ENCODE measurements at places on chromosomes 7 and 10.

DNA sequence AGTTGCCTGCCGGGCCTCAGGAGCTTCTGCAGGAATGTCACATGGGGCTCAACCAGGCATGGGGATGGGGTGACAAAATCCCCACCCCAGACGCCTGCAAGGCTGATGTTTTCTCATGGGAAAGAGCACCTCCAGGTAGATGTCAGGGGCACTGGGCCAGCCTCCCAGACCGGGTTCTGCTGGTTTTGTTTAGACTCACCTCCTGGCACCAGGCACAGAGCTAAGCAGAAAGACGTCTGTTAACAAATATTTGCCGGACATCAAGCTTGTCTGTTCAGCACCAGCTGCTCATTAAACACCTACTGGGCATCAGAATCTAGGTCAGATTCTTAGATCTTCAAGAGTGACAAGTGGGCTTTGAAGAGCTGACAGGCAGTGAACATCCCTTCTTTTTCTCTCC is 34.9 kb upstream of the TCERG1L start:
- no peak for DNase-seq

DNA sequence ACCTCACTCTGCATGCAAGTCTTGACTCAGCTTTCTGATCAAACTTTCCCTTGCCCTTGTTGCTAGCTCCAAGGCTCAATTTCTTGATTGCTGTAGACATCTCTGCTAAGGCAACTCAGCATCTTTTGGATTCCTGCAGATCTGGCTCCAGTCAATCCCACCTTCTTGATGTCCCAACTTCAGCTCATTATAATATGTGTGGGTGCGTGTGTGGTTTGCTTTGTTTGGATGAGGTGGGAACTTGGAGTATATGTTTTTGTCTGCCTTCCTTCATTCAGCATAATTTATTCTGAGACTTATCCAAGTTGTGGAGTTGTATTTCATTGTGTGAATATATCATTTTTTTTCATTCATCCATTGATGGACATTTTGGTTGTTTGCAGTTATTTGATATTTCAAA is 364.8 kb upstream of the IGFBP3 start:
- DNase-seq, result no peak

GRCh38 chr7:128938544-128939074 is 882 bp downstream of the IRF5 start:
- DNase-seq, result no peak

- DNase-seq, result no peak
These were observed 92.9 kb downstream of the XRCC2 start for GRCh38 chr7:152583006-152583405.

- DNase-seq, result no peak
These were observed 69.0 kb downstream of the SNX10 start for GRCh38 chr7:26360650-26361049.

GRCh38 chr10:10094691-10095090 is 923.0 kb upstream of the CELF2 start:
- DNase-seq, result no peak

Measured in activated naive CD4-positive, alpha-beta T cell treated with anti-CD3 and anti-CD28 coated beads for 36 hours (primary cell).